T-helper 1 cell (primary cell): ENCODE measurements at places on chromosomes 3 and 15.

DNA sequence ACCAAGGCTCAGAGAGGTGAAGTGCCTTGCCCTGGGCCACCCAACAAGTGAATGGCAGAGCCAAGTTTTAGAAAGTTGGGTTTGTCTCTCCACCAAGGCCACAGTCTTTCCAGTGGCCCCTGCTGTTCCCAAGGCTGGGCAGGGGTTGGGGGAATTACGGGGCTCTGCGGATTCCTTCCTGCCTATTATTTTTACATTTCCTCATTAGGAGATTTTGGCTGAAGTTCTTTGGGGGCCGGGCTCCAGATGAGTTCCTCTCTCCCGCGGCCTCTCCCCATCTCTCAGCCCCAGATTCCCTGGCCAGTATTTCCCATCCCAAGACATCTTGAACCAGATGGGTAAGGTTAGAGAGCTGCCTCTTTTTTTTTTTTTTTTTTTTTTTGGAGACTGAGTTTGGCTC lies 44.0 kb upstream of the SMAD6 start:
- DNase-seq = no peak

DNA sequence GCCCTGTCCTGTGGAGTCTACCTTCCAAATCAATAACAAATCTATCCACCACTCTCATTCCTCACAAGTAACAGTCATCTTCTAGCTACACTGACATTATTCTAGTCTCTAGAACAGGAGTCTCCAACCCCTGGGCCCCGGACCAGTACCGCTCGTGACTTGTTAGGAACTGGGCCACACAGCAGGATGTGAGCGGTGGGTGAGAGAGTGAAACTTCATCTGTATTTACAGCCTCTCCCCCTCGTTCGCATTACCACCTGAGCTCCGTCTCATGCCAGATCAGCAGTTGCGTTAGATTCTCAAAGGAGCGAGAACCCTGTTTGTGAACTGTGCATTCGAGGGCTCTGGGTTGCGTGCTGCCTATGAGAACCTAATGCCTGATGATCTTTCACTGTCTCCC lies 31.9 kb downstream of the ROBO2 start:
- no peak for DNase-seq

- no peak for DNase-seq
These were observed 43.4 kb downstream of the MINDY4B start for GRCh38 chr3:150861851-150862250.

DNA sequence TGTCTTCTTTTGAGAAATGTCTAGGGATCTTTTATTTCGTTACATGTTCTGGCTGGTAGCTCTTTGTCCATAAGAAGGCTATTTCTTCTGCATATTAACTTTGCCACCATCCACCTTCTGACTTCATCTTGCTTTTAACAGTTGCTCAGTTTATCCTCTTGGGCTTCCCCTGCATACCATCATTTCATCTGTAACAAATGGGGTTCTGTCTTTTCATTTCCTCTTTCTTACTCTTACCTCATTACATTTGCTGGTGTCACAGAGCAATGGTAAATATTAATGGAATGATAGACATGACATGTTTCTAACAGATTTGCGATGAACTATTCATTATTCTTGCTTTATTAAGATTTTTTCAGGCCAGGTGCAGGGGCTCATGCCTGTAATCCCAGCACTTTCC lies 62.4 kb downstream of the GASK1A start:
- no peak for DNase-seq

GRCh38 chr3:31541089-31541488 lies 8.4 kb downstream of the STT3B start:
- DNase-seq = peak; percentile 24

DNA sequence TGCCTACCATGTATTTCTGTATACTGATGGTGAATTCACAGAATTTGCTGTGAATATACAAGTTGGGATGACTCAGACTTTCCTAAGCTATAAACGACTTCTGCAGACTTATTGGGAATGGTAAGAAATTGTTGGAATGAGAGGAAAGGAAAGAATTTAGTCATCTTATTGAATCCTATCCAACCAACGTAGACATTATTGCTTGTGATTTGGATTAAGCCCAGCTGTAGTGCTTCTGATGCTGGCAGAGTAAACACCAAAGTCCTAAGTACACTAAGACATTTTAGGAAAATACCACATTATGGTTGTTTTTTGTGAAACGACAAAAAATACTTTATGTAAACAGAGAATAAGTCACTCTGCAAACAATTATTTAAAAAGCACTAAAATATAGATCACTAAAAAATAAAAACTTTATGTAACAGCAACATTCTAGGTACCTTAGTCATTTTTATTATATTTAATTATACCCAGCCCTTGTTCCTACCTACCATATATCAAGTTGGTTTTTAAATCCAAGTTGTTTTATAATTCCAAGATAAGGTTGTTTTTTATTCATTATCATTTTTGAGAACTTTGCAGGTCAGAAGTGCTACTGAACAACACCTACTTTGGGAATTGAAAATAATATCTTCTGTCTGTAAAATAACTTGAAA lies 99.2 kb upstream of the MLF1 start:
- no peak for DNase-seq

GRCh38 chr3:30676424-30677346 lies 70.3 kb downstream of the TGFBR2 start:
- no peak for DNase-seq
